ENCODE measurements at places on chromosomes 3 and 15. TPM values are rescaled to one million over a fixed set of nuclear protein-coding genes. Genes with fewer than 3 reads are reported as not detected.

SLC24A5 gene
- total RNA-seq: not detected

ITGA11 gene
- total RNA-seq: 5.3 TPM

EEFSEC gene
- 9.8 TPM for total RNA-seq

ZNF385D gene
- not detected for total RNA-seq

HYAL2 gene
- total RNA-seq: 27.5 TPM

WNT7A gene
- 0.10 TPM for total RNA-seq

SLC9C1 gene
- total RNA-seq: not detected

THAP10 gene
- 7.1 TPM for total RNA-seq

CCR9 gene
- total RNA-seq: not detected
